NCI-H1105 treated with DMSO at 0.1 percent for 48 hours (cell line): ENCODE measurements at places on chromosomes 4 and X.
A peak's percentile ranks its signal among the peaks of the same experiment; 100 is the strongest.

- no peak for DNase-seq
Measured at GRCh38 chr4:126616795-126617194, 1016.0 kb upstream of the INTU start.

DNA sequence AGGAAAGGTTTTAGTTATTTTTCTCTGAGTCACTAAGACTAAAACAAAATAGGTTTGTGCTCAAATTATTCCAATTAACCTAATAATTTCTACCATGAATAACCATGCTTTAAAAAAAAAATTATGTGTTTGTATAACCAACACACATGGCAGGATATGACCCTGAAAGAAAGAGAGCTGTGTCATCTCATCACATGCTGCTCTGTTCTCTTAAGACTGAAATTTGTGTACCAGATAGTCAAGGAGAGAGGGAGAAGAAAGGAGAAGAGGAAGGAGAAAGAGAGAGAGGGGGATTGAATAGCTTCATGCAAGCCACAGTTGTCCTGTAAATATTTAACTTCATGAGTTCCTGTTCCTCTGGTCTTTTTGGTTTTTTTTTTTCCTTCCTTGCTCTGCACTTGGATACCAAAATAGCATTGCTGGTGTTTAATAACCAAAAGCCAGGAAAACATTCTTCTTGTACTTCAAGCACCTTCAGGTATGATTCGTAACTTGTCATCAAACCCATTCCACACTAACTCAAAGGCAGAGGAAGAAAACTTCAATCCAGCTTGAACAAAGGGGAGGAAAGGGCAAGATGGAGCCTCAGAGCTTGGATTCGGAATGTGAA is 6.4 kb upstream of the PROM1 start:
- no peak for DNase-seq

GRCh38 chrX:139890991-139891700 is 41.7 kb downstream of the ATP11C start:
- no peak for DNase-seq

DNA sequence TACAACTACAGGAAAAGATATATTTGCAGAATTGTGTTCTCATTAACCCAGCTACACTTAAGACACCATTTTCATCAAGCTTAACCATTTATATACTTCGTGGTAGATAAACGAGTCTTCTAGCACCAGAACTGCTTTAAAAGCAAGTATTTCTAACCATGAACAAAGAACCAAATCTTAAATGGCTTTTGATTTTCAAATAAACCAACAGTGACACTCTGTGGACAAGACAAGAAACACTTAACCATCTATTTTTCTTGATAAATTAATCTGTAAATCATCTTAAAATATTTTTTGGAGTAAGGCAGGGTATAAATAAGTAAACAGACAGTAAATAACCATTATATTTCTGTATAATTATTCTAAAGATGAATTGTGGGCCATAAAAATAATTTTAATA is 10.2 kb downstream of the BEND2 start:
- peak; percentile 50 for DNase-seq

GRCh38 chr4:91746551-91746950 is 557.2 kb upstream of the GRID2 start:
- DNase-seq: no peak
